AG08395 (cell line): ENCODE measurements at places on chromosomes 2 and 18.

- DNase-seq, result no peak
These were observed 19.8 kb downstream of the EVX2 start for GRCh38 chr2:176063958-176064357.

DNA sequence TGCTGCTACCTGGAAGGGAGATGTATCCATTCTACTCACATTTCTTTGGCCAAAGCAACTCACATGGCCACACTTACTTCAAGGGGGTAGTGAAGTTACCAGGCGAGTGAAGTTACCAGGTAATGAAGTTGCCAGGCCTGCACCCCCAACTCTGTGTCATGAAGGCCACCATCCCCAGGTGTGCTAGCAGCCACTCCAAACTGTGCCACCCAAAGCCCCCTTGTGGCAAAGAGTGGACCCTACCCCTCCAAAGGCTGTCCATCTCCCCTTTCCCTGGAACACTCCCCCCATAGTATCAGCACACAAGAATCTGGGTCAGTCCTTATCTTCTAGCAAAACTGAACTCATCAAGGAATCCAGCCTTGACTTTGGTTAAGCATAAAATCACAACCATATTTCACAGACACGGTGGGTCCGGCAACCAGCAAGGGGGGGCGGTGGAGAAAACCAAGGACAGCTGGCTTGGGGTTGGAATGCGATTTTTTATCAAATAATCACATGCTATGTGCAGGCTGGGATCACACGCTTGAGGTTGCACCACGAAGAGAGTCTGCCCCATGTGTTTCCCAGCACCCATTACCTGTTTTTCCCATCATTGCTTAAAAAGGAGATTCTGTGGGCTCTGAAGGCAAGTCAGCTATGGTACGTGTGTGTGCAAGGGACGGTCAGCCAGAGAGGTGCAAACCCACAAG, 60.9 kb downstream of the ZFP36L2 start:
- no peak for DNase-seq

DNA sequence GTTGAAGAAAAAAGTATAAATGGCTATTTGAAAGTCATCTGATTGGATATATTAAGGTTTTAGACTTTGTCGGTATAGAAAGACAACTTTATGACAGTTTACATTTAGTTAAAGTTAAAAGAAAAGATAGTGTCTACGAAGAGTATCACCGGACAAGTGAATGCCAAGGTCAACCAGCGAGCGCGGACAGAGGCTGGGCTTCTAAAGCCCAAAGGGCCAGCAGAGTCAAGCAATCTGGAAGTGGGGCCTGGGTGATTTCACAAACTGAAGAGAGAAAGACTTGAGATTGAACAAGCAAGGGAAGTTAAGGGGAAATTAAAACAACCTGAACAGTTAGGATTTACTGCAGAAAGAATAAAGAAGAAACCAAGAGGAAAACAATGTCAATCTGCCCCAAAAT, 16.3 kb downstream of the ZNF521 start:
- no peak for DNase-seq

GRCh38 chr18:3451183-3451988, 1.4 kb downstream of the TGIF1 start:
- DNase-seq, result peak; percentile 89

- no peak for DNase-seq
These were observed 950.3 kb downstream of the SOCS6 start for GRCh38 chr18:71238974-71239624.

GRCh38 chr2:162661618-162662017, 176.9 kb downstream of the KCNH7 start:
- DNase-seq, result no peak

DNA sequence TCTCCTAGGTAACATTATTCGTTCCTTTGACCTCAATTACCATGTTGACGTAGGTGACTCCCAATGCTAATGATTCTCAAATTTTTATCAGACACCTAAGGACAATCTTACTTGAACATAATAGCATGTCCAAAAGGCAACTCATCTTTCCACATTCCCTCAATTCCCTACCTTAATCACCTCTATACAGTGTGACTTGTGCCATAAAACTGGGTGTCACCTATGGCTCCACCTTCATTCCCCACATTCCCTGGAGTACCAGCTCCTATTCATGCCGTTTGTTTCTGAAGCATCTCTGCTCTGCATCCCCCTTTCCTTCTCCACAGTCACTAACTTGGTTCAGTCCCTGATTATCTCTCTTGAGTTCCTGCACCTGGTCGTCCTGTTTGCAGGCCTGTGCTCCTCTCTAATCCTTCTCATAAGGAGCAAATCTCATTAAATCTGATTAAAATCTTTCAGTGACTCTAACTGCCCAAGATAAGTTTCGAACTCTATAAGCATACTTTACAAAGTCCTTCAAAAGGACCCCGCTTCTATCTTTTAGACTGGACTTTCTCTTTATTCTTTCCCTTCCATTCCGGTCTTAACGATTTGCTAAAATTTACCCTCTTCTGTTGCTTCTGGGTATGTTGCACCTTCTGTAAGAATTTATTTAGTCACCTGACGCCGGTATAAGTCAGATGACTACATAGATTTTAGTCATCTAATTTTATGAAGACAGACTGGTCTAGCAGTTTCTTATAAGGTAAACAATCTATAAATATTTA, 128.7 kb downstream of the OSBPL1A start:
- no peak for DNase-seq

DNA sequence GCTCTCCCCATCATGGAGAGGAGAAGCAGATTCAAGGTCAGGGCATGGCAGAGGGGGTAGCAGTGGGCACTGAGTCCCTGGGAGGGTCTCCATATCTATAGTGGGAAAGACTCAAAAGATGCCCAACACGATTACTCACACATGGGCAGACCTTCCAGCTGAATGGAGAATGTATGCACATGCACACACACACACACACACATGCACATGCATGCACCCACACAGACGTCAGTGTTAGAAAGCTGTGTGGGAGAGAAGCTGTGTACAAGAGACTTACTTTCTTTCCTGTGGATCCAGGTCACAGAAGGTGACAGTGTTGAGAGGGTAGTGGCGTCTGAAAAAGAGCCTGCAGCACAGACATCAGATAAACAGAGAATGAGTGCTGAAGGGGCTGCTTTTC, 194.5 kb downstream of the TNS1 start:
- DNase-seq, result no peak

DNA sequence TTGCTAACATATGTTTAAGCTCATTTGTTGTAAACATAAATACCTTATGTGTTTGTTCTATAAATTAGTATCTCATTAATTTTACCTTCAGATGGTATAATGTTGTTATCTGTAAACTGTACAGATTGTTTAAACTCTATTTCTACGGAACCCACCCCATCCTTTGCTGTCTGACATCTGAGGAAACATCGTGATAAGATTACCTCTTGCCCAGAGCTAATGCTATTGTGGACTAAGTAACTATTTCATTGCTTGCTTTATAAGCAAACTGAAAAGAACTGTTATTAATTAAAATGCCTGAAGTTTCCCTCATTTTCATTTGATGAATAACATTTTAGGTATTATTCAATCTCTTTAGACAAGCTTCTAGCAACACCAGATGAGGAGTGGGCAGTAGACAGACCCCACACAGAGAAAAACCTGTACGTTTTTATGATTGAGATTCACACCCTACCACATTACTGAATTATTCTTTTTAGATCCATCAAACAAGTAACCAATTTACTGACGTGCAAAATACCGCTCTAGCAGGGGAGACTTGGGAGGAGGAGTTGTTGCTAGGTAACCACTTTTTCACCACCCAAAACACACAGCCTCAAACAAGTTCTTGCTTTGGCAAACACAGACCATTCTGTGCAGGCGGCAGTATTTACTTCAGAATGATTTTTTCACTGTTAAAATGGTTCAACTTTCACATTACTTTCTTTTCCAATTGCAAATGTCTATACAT, 1.9 kb upstream of the SYT4 start:
- no peak for DNase-seq

DNA sequence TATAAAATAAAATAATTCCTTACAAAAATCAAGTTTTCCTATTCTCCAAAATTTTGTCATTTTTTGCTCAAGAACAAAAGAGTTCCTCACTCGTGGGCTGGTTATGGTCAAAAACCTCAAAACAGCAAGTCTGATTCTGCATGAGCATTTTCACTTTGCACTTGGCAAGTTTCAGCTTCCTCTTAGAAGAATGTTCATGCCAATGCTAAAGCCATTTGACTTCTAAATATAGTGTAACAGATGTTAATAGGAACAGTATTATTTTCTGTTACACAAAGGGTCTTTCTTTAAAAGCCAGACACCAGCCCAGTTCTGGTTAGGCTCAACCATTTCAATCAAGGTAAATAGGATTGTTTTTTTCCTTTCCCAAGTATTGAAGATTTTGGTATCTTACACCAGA, 261.3 kb upstream of the CCDC68 start:
- no peak for DNase-seq

- no peak for DNase-seq
These were observed 39.6 kb upstream of the SCN1A start for GRCh38 chr2:166167449-166167848.

DNA sequence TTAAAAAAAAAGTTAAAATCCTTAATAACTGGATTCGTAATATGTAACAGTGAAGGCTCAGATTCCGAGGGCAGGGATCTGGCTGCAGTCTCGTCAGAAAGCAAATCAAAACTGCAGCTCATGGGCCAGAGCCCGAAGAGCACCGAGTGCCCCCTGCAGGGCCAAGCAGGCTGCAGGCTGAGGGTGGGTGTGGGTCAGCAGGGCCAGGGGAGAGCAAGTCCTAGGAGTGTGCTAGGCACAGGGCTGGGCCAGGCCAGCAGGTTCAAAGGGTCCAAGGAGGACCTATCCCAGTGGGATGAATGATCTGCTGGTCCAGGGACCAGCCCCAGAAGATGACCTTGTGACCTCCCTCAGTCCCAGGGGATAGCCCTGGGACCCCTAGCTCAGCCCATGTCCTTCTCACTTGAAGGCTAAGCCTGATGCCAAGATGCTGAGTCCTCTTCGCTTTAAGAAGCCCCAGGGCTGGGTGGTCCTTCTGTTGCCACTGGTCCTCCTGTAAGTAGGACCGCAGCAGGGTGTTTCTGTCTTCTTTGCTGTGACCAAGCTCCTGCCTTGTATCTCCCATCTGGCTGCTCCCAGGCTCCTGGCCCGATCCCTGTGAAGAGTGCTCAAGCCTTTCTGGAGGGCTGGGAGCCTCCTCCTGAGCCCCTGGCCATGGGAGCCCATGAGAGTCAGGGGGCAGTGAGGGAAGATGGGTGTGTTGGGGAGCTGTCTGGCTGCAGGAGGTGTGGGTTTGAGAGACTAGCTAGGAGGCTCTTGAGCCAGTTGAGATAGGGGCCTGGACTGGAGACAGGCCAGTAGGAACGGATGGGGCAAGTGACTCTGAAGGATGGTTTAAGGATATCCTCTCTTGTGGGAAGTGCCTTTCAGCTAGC, 150.7 kb downstream of the DYSF start:
- DNase-seq, result no peak

DNA sequence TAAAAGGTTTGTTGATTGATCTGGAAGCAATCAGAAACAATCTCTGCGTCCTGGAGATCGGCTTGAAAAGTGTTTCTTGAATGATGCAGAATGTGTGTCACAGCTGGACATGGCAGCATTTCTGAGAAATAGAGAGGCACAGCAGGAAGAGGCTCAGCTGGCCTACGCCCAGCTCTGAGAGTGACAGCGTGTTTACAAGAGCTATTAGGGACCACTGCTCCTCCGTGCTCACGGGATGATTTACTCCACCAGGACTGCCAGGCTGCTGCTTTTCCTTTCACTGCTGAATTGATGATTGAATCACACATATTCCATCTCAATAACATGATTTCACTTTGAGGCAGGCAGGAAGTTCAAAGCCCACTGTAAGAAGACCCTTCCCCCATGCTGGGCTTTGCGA, 62.8 kb downstream of the GALNT14 start:
- no peak for DNase-seq

- DNase-seq, result no peak
These were observed 14.4 kb upstream of the SNED1 start for GRCh38 chr2:240983996-240984498.

DNA sequence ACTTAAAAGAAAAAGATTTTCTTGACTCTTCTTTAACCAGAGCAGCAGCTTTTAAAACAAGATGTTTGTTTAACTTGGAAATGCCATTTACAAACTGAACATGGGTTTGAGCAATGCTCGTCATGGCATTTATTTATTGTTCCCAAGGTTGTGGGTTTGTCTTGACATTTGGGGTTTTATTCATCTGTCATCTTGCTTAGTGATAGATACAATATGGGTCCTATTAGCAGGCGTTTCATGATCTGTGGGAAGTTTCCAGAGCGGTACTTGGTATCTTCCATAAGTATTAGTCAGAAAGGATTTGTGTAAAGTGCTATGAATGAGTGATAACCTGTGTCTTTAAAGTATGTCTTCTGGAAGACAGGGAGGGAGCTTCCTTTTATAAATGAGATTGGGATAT, 29.9 kb upstream of the MGAT5 start:
- no peak for DNase-seq

DNA sequence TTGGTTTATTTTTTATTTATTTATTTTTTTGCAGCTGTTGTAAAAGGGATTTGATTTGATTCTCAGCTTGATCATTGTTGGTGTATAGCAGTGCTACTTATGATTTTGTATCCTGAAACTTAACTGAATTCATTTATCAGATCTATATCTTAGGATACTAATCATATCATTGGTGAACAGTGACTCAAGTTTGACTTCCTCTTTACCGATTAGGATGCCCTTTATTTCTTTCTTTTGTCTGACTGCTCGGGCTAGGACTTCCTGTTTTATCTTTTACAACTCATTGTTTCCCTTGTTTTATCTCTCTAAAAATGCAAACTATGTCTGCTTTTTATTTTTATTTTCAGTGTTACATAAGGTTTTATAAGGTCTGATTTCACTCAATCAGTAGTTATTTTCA, 23.6 kb downstream of the SP100 start:
- no peak for DNase-seq

DNA sequence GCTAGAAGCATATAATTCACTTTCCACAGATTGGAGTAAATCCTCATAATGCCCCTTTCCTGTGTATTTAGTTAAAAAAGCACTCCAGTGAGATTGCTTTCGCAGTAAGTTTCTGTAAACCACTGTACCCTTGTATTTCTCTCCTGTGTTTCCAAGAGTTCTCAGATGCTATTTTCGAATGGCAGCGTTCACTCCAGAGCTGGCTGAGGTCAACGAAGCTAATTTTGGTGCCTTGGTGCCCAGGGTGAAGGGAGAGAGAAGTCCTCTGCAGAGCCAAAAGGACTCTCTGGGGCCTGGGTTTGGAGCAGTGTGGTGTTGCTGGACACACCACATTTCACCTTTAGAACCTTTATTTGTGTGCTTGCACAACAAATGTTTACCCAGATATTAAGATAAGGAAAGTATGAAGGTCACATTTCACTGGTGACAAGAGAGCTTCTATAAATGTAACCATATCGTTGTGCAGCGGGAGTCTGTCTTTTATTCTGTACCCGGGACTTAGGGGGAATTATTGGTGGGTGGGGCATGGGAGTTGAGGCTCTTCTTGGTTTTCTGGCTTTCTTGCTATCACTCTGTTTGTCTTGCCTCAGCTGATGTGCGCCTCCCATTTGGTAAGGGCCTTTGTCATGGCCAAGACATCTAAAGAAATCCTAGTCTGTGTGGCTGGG, 9.9 kb downstream of the EPAS1 start:
- DNase-seq, result no peak

GRCh38 chr2:20931346-20931745, 108.4 kb upstream of the LDAH start:
- DNase-seq, result peak; percentile 4

- DNase-seq, result peak; percentile 68
These were observed 35.4 kb upstream of the REEP1 start for GRCh38 chr2:86372641-86373502.
